Activated naive CD4-positive, alpha-beta T cell treated with anti-CD3 and anti-CD28 coated beads for 36 hours (primary cell): ENCODE measurements at places on chromosomes 12 and 14. TPM values are rescaled to one million over a fixed set of nuclear protein-coding genes. Genes with fewer than 3 reads are reported as not detected.

PNMA1 gene
- total RNA-seq = 19.2 TPM

GRCh38 chr14:74548881-74549280 is 55.3 kb downstream of the ISCA2 start:
- H3K27ac ChIP-seq = no peak overlapping the region
- H3K36me3 ChIP-seq = no peaks in the 10 kb centered on the region
- H3K4me1 ChIP-seq = no peaks in the 10 kb centered on the region

DNA sequence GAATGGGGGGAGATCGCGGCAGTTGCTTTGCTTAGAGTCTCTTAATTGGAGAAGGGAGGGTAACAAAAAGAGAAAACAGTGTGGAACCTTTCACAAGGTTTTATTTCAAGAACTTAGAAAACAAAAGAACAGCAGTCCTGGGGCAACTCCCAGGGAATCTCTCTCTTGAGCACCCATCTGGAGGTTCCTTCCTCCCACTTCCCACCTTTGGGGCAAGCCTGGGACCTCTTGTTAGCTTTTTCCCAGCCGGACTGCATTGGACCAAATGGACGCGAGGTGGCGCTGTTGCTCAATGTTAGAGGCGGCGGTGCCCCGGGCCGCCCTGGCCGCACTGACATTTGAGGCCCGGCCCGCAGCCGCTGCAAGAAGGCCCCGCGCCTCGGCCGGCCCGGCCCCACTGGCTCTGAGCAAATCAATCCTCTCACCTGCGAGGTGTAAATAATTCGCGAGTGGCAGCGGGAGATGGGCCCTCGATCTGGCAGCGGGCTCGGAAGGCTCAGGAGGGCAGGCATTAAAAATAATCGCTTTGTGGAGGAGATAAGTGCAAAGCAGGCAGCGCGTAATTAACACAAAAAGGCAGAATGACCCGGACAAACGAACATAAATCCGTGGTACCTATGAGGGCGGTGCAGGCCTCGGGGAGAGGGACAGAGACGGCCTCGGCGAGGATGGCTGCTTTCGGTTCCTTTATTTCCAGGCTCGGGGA is 2.8 kb upstream of the HOXC8 start:
- H3K4me1 ChIP-seq = peaks cover 25% of the 10 kb centered on the region
- DNase-seq = peak; percentile 91
- peaks cover 90% of the 10 kb centered on the region for H3K27me3 ChIP-seq

DNA sequence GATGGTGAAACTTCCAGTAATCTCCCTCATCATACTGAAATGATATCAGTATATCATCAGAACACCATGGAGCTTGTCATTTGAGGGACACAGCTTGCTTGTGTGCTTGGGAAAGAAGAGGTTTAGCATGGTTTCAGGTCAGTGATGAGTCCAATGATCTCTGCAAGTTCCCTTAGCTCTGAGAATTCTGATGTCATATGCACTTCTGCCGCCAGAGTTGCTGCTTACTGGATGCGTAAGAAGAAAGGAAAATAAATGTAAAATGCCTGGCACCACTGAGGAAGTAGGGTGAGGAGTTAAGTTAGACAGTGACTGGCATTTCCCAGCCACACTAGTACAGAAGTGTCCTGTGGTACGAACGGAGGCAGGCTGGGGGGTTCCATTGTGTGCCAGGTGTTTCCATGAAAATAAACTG is 22.6 kb downstream of the PRKCH start:
- peak overlapping the region; percentile 76 for H3K4me3 ChIP-seq
- H3K27me3 ChIP-seq = no peaks in the 10 kb centered on the region
- peak; percentile 70 for DNase-seq
- H3K4me1 ChIP-seq = peaks cover 96% of the 10 kb centered on the region
- H3K27ac ChIP-seq = peak overlapping the region; percentile 97
- H3K36me3 ChIP-seq = peaks cover 40% of the 10 kb centered on the region

ZFYVE26 gene
- total RNA-seq = 11.7 TPM

GRCh38 chr12:118884226-118884625 is 97.1 kb upstream of the SRRM4 start:
- no peaks in the 10 kb centered on the region for H3K36me3 ChIP-seq
- no peaks in the 10 kb centered on the region for H3K4me1 ChIP-seq
- H3K27ac ChIP-seq = no peak overlapping the region
- no peak overlapping the region for H3K4me3 ChIP-seq

DNA sequence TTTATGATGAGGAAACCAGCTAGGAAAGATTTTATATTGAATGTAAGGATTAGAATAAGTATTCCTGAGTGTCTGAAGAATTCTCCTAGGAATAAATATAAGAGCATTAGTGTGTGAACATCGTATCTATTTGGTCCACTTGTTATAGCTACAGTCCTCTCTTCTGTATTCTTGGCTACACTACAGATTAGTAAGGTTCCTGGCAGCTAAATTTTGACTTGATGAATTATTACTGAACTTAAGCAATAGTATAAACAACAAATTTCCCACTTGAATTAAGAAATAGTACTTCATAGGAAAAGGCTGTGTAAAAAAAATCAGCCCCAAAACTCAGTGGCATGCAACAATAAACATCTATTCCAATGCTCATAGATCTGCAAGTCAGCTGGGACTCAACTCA is 138.4 kb upstream of the G2E3 start:
- H3K27ac ChIP-seq = no peak overlapping the region
- H3K4me1 ChIP-seq = no peaks in the 10 kb centered on the region
- peaks cover 10% of the 10 kb centered on the region for H3K27me3 ChIP-seq
- no peak for DNase-seq
- no peak overlapping the region for H3K4me3 ChIP-seq

- H3K4me1 ChIP-seq = peaks cover 42% of the 10 kb centered on the region
- H3K4me3 ChIP-seq = peak overlapping the region; percentile 92
- peak overlapping the region; percentile 98 for H3K27ac ChIP-seq
- H3K36me3 ChIP-seq = no peaks in the 10 kb centered on the region
- no peaks in the 10 kb centered on the region for H3K27me3 ChIP-seq
Observed at GRCh38 chr14:50001999-50002925, 109.4 kb downstream of the ARF6 start.

ABHD12B gene
- not detected for total RNA-seq

DNA sequence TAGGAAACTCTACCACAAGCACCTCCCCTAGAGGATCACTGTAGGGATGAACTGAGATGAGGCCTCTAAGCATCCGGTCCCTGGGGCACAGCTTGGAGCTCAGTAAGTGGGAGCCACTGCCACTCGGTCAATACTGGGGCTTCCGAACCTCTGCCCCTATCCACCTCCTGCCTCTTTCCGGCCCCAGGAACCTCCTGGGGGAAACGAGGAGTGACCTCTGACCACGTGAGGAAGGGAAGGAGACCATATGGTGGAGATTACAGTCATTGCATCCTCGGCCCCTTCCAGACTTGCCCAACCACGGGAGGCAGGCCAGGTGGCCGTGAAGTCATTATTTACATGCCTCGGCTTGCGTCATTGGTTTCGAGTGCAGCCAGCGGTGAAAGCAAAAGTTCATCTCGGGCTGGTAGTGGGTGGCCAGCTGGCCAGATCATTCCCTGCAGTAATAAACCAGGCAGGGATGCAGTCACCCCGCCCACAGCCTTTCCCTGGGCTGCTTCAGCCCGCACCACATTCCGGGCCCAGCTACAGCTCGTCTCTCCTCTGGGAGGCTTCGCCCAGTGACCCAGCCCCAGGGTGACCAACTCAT is 65.4 kb downstream of the C14orf132 start:
- H3K4me3 ChIP-seq = no peak overlapping the region
- DNase-seq = no peak

DNA sequence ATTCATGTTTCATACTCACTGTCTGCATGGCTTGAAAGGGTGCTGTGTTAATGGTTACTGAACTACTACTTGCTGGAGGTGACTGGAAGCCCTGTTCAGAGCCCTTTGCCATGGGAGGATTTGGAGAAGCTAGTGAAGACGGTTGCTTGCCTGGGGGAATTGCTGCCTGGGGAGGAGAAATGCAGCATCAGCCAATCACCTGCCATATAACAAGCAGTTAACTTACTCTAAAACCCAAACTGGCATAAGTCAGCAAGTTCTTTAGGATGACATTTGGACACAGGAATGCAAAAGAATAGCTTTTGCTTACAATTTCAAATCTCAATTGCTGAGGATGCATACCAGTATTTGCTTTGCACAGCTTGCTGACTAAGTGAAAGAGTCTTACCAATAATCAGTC is 23.4 kb upstream of the IPO8 start:
- no peaks in the 10 kb centered on the region for H3K4me1 ChIP-seq
- no peak for DNase-seq
- H3K27me3 ChIP-seq = no peaks in the 10 kb centered on the region
- no peak overlapping the region for H3K4me3 ChIP-seq
- H3K36me3 ChIP-seq = peaks cover 14% of the 10 kb centered on the region

GRCh38 chr12:109433618-109434017 is 43.5 kb downstream of the KCTD10 start:
- no peak overlapping the region for H3K4me3 ChIP-seq
- no peak for DNase-seq
- H3K27me3 ChIP-seq = no peaks in the 10 kb centered on the region
- no peak overlapping the region for H3K27ac ChIP-seq

- no peaks in the 10 kb centered on the region for H3K27me3 ChIP-seq
- H3K36me3 ChIP-seq = no peaks in the 10 kb centered on the region
- H3K4me1 ChIP-seq = peaks cover 78% of the 10 kb centered on the region
- peak overlapping the region; percentile 89 for H3K27ac ChIP-seq
- DNase-seq = peak; percentile 87
- H3K4me3 ChIP-seq = peak overlapping the region; percentile 62
Observed at GRCh38 chr12:68175557-68176061, 16.1 kb upstream of the IFNG start.

APOF gene
- total RNA-seq = not detected

- no peaks in the 10 kb centered on the region for H3K36me3 ChIP-seq
- DNase-seq = no peak
- H3K27ac ChIP-seq = no peak overlapping the region
- no peaks in the 10 kb centered on the region for H3K27me3 ChIP-seq
Observed at GRCh38 chr14:41817626-41818025, 210.9 kb downstream of the LRFN5 start.

GRCh38 chr14:64391113-64391725 is 3.1 kb downstream of the MTHFD1 start:
- no peaks in the 10 kb centered on the region for H3K27me3 ChIP-seq
- peaks cover 46% of the 10 kb centered on the region for H3K36me3 ChIP-seq
- no peak overlapping the region for H3K4me3 ChIP-seq
- peaks cover 34% of the 10 kb centered on the region for H3K4me1 ChIP-seq
- H3K27ac ChIP-seq = no peak overlapping the region
- no peak for DNase-seq

DNA sequence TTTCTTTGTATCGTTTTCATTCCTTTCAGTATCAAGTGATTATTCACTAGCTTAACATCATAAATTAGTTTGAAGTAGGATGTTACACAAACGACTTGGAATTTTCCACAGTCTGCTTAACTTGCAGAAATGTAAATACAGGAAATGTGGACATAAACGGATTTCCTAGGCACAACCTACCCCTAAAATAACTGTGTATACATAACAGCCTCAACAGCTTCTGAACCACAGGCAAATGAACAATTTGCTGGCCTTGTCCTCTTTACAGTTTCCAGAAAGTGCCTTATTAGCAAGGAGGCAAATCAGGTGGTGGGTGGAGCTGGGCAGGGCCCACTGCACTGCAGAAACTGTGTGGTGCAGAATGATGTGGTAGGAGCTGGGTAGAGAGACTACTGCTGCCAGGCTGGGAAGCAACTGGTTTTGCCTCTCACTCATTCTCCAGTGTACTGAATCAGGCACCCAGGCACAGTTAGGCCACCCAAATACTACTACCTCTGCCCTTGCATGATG is 14.1 kb downstream of the DRAM1 start:
- no peak overlapping the region for H3K4me3 ChIP-seq
- no peaks in the 10 kb centered on the region for H3K36me3 ChIP-seq
- H3K4me1 ChIP-seq = peaks cover 4% of the 10 kb centered on the region
- H3K27me3 ChIP-seq = no peaks in the 10 kb centered on the region

GRCh38 chr14:55136885-55137786 is 8.1 kb downstream of the LGALS3 start:
- H3K27me3 ChIP-seq = peaks cover 8% of the 10 kb centered on the region
- no peaks in the 10 kb centered on the region for H3K36me3 ChIP-seq
- no peak for DNase-seq
- no peak overlapping the region for H3K4me3 ChIP-seq

DNA sequence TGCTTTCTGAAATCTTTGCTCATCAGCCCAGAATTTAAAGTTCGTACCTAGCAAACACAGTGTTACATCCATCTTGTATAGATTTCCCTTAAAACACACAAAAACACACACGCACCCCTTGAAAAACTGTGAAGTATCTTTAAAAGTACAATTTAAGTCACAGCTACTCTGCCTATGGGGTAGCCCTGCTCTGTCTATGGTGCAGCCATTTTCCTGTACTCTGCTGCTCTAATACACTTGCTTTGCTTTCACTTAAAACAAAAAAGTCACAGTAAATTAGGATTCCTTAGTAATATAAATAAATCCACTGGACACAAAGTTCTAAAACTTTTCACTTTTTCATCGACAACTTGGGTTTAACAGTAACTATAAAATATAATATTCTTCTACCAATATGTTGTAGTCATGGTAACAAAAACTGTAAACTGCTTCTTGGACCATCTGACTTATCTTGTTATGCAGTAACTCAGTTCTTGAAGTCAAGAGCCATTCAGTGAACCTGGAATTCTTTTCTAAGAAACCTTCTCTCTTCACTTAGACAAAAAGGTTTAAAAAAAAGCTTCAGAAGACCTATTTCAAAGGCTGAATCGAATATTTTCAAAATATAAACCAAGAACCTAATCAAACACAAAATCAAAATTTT is 63.5 kb downstream of the MED13L start:
- no peak overlapping the region for H3K27ac ChIP-seq
- peaks cover 76% of the 10 kb centered on the region for H3K4me1 ChIP-seq
- H3K27me3 ChIP-seq = no peaks in the 10 kb centered on the region
- no peaks in the 10 kb centered on the region for H3K36me3 ChIP-seq
- no peak for DNase-seq
